Activated gamma-delta T cell treated with Interleukin-2 at 50 U/mL for 16 hours (primary cell): ENCODE measurements at places on chromosomes 4 and X.

- no peak for DNase-seq
Observed at GRCh38 chrX:38437093-38437492, 84.7 kb downstream of the OTC start.

- DNase-seq, result no peak
Observed at GRCh38 chrX:18002791-18003190, 141.7 kb upstream of the RAI2 start.

DNA sequence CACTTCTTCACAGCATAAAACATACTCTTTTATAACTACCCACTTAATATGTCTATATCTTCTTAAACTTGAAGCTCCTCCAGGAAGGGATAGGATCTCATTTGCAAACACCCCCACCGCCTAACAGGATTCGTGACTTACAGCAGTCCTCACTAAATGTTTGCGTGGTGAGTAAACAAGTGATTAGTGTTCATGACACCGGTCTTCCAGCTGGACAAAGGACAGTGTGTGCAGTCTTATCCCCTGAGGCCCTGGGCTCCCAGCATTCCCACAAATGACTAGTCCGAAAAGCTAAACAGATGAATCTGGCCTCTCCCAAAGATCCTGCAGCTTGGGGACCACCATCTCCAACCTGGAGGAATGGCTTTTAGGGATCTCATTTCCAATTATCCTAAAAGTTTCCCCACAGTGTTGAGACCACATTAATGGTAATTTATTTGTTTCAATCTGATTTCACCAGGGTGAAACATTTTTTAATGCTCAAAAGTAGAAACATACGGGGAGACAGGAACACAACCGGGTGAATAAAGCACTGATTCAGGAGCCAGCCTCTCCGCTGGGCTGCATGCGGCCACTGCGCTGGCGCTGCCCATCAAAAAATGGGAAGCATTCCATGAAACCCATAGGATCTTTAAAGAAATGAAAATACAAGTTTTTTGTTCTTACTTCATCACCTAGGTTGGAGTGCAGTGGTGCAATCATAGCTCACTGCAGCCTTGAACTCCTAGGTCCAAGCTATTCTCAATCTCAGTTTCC is 69.2 kb downstream of the HADH start:
- DNase-seq, result no peak

DNA sequence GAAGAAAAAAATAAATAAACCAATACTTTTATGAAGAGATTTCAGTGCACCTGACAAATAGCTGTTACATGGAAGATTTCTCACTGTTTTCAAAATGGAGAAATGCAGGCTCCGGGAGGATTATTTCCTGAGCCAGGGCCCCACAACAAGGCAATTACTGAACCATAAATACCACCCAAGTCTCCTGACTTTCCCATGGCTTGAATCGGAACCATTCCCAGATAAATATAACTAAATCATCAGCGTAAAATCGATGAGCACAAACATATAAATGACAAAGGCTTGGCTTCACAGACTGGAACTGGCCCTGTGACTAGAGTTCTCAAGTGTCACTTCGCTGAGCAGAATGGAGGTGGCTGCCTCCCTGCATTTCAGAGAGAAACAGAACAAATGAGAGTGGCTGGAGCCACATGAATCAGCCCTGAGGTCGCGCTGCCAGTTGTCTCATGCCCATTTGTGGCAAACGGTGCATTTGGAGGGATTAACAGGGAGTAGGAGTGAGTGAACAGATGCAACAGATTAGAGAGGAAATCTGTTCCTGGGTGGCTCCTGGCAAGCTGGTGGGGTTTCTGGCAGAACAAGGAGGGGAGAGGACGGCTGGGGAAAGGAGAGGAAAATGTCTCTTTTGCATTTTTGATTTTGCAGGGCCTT is 57.3 kb upstream of the STIM2 start:
- DNase-seq, result no peak

DNA sequence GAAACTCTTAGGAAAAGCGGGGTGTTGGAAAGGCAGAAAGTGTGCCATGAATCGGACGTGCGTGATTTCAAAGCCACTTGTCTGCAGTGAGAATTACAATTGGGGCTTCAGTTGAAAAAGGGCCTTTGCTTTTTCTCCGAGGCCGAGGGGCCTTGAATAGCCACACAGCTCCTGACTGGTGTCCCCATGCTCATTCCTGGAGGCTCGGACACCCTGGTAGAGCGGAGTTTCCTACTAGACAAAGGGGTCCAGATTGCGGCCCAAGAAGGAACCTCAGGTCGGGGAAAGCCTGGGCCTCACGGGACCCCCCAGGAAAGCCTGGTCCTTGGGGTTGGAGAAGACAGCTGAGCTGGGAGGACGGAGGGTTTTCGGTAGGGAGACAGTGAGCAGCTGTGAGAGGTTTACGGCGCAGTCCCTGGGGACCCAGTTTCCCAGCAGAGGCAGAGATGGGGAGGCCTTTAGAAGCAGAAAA is 3.0 kb upstream of the SHOX start:
- no peak for DNase-seq

DNA sequence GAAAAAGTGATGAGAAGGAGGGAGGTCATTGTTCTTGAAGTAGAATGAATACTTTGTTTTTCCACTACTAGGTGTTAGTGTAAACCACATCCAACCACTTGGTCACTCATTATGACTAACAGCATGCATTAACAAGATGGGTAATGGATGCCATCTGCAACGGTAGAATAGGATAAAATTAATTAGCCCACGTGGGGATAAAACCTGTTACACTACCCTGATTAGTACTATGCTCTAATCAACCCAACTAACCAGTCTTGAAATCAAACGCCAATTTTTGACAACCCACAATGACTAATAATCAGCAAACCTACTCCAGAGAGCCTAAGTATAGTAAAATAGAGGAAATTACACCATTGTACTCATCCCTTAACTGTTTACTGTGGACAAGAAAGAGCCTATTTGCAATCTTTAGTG is 93.4 kb upstream of the MCF2 start:
- DNase-seq, result no peak

- DNase-seq, result no peak
Observed at GRCh38 chr4:142696334-142697122, 149.6 kb downstream of the INPP4B start.

- no peak for DNase-seq
Observed at GRCh38 chr4:115711575-115711974, 598.2 kb upstream of the NDST4 start.

GRCh38 chr4:15928883-15929282 is 9.7 kb downstream of the FGFBP1 start:
- DNase-seq, result no peak

DNA sequence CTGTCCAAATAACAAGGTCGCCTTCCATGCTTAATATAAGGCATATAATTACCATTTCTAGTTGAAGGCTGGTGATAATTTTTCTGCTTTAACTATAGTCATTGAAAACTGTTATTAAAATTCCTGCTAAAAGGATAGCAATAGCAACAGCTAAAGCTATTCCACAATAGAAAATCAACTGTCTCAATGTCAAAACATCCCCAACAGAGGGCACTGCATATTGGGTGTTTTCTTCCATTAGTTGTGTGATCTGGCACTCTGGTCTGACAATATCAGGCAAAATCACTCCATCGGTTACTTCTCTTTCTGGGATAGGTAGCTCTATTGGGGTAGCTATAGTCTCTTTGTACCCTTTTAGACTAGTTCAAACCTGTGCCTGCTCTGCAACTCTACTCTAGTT is 53.5 kb downstream of the TMPRSS11F start:
- DNase-seq, result no peak

DNA sequence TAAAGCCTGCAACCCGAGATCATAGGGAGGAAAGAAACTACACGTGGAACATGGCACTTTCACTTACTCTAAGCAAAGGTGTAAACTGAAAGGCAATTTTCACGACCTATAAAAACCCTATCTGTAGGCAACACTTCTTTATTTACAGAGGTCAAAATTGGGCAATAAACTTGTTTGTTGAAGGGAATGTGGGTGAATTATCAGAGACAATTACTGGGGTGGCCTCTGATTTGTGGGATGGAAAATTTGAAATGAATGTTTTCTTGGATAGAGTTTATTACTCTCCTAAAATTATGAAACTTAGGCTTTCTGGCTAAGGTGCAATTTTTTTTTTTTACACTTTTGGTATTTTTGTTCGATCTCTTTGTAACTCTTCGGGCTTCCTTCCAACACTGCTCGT is 734.1 kb upstream of the TENM3 start:
- DNase-seq, result no peak

GRCh38 chrX:150870029-150870428 is 28.4 kb downstream of the CD99L2 start:
- DNase-seq, result no peak

DNA sequence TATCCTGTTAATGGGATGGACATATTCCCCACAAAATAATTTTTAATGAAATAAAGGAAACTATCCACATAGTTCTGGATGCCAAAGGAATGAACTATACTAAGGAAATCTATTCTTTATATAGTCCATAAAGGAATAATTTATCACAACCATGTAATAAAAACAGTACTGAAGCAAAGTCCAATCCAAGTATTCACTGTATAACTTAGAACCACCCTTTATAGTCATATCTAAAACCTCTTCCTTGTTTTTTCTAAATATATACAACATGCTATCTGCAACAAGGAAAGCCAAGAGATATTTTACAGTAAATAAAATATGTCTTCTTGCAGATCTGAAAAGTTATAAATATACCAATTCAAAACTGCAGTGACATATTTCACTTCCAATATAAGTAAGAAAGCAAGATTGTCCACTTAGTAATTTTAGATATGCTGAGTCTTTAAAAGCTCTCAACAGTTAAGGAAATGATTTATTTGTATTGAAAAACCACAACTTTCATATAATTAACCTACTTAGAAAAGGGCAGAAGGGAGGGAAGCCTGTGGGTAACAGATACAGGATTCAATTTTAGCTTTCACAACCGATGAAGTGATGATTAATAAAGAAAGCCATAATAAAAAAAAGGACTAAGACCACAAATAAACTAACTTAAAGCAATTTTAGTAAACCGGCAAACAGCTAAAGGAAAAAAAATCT is 8.0 kb downstream of the NR3C2 start:
- no peak for DNase-seq

DNA sequence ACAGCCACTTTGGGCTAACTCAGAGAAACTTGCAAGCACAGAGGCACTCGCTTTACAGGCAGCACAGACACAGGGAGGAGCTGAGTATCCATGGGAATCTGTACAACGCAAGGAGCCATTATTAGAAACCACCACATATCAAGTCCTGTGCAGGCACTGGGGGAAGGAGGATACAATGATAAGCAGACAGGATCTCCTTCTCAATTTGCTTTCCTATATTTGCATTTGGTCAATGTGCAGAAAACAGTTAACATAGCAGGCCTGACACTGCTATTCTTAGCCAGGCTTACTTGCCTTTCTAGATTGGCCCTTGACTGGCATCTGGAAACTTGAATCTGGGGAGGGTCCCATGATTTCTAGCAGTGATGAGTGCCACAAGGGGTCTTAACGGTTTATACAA is 65.8 kb downstream of the TEC start:
- DNase-seq, result no peak

DNA sequence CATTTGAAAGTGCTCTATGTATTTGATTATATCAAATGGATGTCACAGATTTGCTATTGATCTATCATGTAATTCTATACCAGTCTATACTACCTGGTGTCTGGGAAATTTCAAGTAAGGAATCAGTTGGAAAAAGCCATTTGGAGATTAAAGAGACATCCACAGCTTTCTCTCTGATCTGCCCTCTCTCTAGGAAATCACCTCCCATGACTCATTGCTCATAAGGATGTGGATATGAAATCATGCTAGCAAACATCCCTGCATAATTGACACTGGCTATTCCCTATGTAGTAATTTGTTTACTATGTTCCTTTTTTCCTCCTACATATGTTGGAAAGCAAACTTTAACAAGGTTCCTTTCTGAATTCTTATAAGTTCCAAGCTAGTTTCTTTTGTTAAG is 94.3 kb downstream of the TEX13A start:
- DNase-seq, result no peak

DNA sequence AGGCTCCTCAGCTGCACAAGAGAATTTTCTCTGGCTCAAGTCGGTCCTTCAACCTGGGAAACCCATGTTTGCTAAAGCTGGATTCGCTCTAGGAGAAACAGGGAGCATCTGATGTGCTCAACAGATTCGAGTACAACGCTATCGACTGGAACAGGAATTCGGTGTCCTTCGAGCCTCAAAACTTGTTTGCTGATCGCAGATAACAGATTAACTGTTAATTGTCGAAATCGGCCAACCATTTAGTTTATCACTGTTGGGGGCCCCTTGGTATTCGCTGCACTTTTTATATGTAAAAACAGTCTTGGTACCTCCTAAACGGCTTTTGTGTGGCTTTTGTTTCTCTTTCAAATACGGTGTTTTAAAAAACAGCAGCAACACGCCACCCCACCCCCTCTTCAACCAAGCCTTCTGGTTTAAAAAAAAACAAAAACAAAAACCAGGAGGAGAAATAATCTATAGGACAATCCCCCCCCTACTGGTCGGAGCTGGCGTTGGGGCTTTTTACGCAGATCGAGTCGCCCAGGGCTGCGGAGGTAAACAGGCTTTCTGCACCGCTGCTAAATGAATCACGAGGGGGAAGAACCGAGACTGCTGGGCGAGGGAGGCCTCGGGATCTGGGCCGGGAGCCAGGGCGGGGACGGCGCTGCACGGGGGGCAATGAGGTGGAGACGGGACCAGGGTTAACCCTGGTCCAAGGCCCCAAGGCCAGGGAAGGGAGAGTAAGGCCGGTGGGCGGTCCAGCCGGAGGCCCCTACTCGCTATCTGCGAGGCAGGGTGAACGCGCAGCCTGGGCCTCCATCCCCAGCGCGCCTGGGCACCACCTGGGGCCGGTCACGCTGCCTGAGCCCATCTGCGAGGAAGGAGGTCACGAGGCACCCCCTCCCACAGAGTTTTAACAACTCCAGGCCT is 71.7 kb upstream of the BCOR start:
- peak; percentile 80 for DNase-seq

- DNase-seq, result no peak
Observed at GRCh38 chr4:1053080-1053661, 41.7 kb downstream of the FGFRL1 start.

DNA sequence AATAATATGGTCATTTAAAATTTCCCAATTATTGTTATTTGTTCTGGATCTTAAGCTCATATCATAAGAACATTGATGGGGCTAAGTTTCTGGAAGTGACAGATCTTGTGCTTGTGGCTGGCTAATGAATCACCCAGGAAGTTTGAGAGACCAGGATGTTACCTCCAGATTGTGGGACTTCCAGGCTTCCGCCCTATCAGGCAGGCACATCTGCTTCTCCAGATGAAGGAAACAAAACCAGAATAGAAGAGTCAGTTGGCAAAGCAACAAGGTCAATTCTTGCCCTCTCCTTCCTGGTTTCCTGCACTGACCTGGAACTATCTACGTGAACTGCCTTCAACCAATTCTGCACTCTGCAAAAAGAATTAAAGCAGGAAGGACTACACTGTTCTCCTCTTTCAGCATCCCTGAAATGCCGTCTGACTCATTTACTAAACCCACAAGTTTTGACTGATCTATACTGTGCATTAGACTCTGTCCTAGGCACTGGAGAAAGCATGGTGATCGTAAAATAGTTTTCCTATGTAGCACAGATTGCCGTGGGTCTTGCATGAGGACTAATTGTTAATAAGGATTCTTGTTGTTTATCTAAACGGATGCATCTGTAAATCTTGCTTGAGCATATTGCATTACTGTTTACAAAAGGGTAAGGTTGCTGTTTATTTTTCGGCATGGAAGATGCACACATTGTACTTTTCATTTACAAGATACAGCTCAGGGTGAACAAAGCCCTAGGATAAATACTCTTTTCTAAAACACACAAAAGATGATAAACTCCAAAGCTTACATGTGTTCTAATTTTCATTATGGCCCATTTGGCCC is 74.6 kb downstream of the AMELX start:
- DNase-seq, result no peak

GRCh38 chr4:37615059-37615719 is 71.0 kb downstream of the RELL1 start:
- DNase-seq, result no peak
